ENCODE measurements at places on chromosomes 6 and 20.

- DNase-seq, result peak; percentile 53
These were observed 4.3 kb downstream of the GFRA4 start for GRCh38 chr20:3658716-3659491.

GRCh38 chr6:26475823-26476729 lies 18.3 kb downstream of the BTN2A1 start:
- no peak for DNase-seq

DNA sequence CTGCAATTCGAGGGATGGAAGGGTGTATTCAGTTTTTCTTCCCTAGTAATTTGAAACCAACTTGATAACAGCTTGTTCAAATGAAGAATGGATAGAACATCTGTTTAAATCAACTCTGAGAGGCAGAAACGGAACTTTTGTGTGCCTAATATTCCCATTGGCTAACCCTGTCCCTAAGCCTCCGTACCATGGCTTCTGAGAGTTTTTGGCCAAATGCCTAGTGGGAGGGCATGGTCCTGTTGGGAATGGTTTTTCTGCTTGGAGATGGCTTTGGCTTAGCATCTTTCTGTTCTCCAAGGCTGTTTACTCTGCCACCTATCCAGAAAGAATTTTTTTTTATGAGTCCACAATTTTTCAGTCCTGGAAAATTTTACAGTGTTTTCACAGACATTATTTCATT lies 126.7 kb upstream of the MLIP start:
- no peak for DNase-seq

- DNase-seq, result no peak
These were observed 34.7 kb downstream of the VEGFA start for GRCh38 chr6:43804550-43805223.

DNA sequence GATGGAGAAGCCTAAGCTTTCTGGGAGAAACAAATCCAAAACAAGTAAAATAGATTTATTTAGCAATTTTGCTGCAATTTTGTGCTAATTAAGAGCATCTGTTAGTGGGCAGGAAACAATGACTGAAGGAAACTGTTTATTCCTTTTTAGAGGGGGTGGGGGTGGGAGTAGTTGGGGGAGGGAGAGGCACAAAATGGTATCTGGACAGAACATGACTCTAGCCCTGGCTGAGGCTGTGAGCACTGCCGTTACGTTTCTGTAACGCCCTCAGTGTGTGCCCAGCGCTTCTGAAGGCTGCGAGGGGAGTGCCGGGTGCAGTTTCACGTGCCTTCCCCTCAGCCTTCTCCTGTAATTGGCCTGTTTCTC lies 28.8 kb downstream of the METTL24 start:
- DNase-seq, result no peak

DNA sequence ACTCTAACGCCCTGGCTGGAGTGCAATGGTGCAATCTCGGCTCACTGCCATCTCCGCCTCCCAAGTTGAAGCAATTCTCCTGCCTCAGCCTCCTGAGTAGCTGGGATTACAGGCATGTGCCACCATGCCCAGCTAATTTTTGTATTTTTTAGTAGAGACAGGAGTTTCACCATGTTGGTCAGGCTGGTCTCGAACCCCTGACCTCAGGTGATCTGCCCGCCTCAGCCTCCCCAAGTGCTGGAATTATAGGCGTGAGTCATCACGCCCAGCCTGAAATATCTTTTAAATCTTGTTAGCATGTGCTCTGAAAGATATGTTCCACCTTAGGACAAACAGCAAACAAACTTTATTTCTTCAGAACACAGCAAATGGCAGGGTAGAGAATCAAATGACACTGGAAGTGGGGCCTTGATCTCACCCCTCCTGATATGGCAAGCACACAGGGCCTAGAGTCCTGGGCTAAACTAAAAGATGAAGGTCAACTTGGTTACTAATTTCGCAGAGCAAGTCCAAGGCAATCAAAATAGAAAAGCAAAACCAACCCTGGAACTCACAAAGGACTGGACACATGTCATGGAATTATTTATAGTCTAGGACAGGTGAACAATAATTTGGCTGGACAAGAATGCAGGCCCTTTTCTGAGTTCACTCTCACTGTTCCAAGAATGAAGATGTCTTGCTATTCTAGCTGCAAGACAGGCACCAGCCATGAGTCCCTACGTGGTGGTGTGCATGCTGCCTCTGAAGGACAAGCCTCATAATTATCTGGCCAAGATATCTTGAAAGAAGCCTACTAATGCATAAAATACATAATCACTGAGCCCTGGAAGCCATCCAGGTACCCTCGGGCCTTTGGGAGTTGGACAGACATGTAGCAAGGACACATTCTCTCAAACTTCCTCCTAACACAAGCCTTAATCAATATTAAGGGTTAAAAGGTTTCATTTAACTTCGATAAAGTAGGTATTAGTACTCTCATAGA lies 35.6 kb downstream of the B4GALT5 start:
- no peak for DNase-seq

DNA sequence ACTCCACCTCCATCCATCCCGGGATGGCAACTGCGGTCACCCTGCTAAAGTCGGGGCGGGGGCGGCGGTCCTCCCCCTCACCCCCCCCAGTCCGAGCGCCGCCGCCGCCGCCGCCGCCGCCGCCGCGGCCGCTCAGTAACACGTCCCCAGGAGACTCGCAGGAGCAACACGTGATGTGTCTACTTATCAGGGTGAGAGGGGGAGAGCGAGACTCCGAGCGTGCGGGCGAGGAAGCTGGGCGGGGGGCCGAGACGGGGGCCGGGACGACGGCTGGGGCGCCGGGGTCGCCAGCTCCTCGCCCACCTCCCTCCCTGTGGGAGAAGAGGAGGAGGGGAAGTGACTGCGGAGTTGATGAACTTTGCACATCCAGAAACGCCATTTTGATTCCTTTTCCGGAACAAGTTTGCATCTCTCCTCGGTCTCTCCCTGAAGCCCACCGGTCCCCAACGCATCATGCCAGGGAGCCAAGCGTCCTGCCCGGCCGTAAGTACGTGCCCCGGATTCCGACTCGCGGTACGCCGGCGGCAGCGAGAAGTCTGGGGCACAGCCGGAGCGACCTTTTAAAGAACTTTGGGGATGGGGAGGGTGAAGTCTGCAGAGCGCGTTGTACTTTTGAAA lies at the start of gene RREB1:
Gene RREB1 (plus strand): TSS at position 384 of the 618 bp plus-strand sequence. CDS start 73,951 bp downstream, outside the sequence.
- no peak for DNase-seq

DNA sequence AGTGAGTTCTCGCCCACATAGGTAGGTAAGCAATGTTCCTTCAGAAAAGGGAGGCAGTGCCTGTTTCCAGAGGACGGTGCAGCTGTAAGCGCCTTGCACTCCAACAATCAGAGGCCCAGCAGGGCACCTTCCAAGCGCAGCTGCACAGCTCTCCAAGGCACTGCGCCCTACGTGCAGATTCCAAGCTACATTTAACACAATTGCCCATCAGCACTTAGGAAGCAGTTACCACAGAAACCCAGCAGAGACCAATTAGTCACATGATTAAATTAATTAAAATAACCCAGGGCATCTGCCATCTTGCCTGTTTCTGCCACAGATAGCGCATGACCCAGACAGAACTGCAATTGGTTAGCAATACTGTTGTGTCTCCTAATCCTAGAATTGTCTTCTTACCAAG lies 65.5 kb downstream of the SOBP start:
- peak; percentile 84 for DNase-seq

GRCh38 chr6:150720774-150721233 lies 121.1 kb downstream of the PLEKHG1 start:
- DNase-seq, result peak; percentile 80

GRCh38 chr6:57421503-57421902 lies 104.1 kb downstream of the PRIM2 start:
- no peak for DNase-seq

- DNase-seq, result no peak
These were observed 15.0 kb upstream of the MYMX start for GRCh38 chr6:44201638-44202303.

- no peak for DNase-seq
These were observed 576.4 kb downstream of the PRKN start for GRCh38 chr6:162151021-162151665.

DNA sequence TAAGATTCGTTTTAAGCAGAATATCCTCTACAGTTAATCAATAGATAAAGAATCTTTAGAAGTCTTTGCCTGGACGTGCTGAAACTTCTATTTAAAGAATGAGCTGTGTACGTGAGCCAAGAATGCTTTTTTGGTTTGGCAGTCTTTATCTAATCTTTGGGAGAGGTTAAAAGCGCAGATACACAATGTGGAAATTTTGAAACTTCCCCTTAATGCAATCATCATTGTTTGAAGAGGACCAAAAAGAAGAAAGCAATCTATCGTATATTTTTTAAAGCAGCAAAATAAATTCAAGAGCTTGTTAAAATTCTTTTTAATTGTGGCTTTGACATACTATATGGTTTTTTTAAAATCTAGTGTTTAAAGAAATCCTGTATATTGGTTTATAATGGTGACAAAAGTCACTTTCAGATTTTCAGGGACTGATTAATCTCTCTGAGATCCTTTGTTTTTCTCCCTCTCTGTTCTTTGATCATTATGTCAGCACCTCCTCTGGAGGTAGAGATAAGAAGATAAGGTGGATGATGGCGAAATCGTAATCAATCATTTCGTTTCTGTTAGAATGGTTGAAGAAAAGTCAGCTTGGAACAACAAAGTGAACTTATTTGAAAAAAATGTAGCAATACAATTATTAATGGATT lies 92.1 kb upstream of the FAM184A start:
- no peak for DNase-seq

GRCh38 chr6:57262901-57263694 lies 41.0 kb upstream of the RAB23 start:
- DNase-seq, result no peak

GRCh38 chr6:167826896-167827582 lies at the start of gene AFDN:
TSS of gene AFDN (plus strand) at chr6:167826911. CDS start at chr6:167827133, 222 bp downstream.
- peak; percentile 56 for DNase-seq

- no peak for DNase-seq
These were observed 40.2 kb downstream of the KLHL31 start for GRCh38 chr6:53625315-53625714.

- DNase-seq, result no peak
These were observed 253.6 kb downstream of the THBS2 start for GRCh38 chr6:169000022-169000421.

DNA sequence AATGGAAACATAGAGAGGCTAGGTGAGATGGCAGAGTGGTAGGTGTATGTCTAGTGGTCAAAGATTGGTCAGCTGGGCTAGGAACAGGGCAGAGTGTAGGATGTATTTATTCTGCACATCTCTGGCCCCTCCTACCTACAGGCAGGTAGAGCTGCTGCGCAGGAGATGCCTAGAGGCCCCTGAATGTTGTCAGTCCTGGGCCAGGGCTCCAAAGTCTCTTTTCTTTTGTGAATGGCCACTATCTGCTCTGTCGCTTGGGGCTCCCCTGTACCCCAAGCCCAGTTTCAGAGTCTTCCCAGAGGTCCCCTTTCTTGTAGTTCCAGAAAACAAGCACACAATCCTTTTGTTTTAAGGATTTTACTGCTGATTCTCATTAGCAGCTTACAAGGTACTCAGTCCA lies 5.0 kb downstream of the TSPO2 start:
- DNase-seq, result no peak

- no peak for DNase-seq
These were observed 175.5 kb downstream of the TFAP2B start for GRCh38 chr6:50993941-50994720.

DNA sequence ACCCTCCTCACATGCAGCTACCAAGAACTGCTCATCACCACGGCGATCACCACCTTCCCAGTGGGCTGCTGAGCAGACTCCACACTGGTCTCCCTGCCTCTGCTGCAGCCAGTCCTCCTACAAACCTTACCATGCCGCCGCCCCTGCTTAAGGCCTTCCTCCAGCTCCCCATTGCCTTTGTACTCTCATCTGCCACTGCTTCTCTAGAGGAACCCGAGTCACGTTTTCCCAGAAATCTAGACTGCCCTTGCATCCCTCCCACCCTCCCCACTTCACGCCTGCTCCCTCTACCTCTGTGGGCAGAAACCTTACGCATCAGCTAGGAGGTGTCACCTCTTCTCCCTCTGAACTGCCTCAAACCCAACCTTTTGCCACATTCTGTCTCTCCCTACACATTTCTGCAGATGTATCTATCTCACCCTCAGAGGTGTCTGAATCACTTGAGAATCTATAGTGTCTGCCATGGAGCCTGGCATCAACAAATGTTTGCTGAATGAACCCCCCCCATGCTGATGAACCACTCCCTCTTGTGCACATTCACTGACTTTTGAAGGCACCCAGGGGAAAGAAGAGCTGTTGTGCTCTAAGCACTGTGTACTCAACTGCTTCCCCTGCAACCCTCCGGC lies 4.3 kb downstream of the E2F1 start:
- no peak for DNase-seq

- no peak for DNase-seq
These were observed 1.8 kb downstream of the FASTKD5 start for GRCh38 chr20:3157817-3158216.

- peak; percentile 40 for DNase-seq
These were observed at the start of gene RIPOR2 for GRCh38 chr6:24935366-24936152. TSS of gene RIPOR2 (minus strand) at chr6:24935960. CDS start at chr6:24935898, 62 bp downstream.

- DNase-seq, result no peak
These were observed 291.2 kb upstream of the STXBP5 start for GRCh38 chr6:146912730-146913685.

GRCh38 chr6:30325150-30325872 lies 1.4 kb upstream of the TRIM39 start:
- DNase-seq, result peak; percentile 2

- peak; percentile 69 for DNase-seq
These were observed 4.1 kb upstream of the MYT1 start for GRCh38 chr20:64160118-64160517.

DNA sequence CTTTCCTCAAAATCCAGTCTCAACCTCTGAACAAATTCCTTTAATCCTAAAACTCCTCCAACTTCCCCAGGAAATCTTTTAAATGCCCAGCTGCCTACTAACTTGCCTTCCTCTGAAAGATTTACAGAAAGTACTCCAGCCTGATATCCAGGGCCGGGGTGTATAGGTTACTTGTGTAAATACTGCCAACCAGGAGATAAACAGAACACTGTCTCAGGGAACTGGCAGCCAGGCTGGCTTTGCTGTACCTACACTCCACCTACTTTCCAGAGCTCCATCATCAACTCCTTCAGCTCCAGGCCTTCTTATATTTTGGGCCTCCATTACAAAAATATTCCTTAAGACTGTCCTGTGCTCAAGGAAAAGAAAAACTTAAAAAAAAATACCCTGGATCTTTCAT lies 85.9 kb downstream of the CEP162 start:
- no peak for DNase-seq

DNA sequence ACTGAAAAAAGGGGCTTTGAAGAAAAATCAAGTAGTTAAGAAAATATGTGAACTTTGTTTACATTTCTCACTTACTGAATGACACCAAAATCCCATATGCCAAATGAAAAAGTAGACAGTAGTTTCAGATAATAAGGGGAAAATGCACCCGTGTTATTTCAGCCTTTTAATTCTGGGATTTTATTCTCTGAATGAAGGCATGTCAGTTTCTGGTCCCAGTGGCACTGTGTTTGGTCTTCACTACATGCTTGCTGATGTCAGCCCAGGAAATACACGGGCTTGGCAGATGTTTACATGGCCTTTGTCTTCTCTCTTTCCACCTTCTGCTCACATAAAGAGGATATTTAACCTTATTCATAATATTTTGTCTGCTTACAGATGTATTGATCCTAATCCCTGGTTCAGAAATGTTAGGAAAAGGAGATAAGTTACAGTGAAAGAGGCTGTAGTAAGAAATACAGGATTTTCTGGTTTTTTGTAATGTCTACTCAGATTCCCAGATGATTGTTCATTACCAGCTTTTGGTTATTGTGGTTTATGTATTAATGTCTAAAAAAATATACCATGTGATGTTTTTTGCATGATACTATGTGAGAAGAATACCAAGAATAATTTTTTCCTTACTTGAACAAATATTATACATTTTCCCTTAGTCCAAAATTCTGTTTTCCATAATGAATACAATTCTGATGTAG lies 27.7 kb downstream of the DSE start:
- DNase-seq, result no peak

GRCh38 chr6:137699031-137699683 lies 167.9 kb upstream of the TNFAIP3 start:
- no peak for DNase-seq
